ENCODE measurements at places on chromosomes 4 and X.

DNA sequence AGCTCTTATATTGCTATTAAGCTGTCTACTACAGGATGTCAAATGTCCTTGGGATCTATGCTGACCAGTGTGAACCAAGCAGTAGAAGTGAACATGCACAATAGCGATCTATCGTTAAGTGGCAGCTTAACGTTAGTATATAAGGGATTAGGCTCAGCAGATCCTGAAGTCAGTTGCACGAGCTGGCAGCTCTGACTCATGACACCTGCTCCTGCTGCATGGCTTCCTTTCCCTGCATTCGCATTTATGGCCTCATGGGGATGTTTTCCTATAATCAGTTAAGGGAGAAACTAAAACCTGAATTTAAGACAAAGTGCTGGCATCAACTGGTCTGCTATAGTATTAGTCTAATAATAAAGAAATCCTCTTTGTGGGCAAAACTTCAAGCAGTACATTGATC lies 12.7 kb upstream of the MCUB start:
- no peak for DNase-seq

- no peak for DNase-seq
Observed at GRCh38 chr4:187000281-187000680, 276.6 kb upstream of the FAT1 start.

DNA sequence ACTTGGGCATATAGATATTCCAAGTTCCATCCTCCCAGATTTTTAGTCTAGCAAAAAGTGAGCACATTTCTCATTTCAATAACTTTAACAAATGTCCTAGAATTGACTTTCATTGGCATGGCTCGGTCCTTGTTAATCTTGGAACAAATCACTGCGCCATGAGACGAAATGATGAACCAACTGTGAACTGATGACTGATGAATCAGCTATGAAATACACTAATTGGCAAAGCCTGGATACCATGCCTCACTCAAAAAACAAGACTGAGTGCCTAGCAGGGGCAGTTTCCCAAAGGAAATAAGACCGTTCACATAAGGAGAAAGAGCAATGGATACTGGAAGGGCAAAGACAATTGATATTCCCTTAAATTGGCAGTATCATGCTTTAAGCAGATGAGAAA lies 248.6 kb upstream of the VEGFC start:
- DNase-seq = no peak

- no peak for DNase-seq
Observed at GRCh38 chrX:143873343-143873742, 10.5 kb upstream of the UBE2NL start.

DNA sequence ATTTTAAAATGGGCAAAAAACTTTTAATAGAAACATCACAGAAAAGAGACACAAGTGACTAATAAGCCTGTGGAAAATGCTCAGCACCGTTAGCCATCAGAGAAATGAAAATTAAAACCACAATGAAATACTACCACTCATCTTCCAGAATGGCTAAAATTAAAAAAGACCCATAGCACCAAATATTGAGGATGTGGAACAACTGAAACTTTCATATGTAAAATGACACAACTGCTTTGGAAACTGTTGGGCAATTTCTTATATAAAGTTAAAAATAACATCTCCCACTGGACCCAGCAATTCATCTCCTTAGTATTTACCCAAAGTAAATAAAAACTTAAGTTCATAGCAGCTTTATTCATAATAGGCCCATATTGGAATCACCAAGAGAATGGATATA lies 94.2 kb downstream of the TENM3 start:
- no peak for DNase-seq

DNA sequence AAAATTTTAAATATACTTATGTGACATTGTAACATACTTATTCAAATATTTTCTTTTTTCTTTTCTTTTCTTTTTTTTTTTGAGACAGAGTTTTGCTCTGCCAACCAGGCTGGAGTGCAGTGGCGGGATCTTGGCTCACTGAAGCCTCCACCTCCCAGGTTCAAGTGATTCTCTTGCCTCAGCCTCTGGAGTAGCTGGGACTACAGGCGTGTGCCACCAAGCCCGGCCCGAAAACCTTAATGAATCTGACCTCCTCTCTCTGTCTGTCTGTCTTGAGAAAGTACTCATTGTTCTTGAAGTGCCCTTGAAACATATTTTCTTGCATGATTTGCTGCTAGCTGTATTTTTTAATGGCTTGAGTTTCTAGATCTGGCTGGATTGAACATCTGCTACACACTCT lies 136.8 kb downstream of the ANAPC4 start:
- DNase-seq = no peak

- no peak for DNase-seq
Observed at GRCh38 chr4:73520821-73521220, 39.3 kb downstream of the AFM start.

DNA sequence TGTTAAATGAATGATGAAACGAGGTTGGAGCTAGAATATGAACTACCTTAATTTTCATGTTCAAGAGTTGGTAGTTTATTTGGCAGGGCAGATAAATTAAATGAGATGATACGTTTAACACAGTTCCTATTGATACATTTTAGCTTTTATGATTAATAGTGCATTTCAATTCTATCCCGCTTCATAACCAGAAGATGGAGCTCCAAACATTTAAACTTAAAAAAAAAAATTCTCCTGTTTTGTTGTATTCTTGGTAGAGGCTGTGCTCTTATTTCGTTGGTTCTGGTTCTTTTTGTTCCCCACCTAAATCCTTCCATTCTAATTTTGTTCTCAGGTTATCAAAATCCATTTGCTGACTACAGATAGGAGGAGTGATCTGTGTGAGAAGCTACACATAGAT lies 71.8 kb upstream of the PTPN13 start:
- DNase-seq = no peak

DNA sequence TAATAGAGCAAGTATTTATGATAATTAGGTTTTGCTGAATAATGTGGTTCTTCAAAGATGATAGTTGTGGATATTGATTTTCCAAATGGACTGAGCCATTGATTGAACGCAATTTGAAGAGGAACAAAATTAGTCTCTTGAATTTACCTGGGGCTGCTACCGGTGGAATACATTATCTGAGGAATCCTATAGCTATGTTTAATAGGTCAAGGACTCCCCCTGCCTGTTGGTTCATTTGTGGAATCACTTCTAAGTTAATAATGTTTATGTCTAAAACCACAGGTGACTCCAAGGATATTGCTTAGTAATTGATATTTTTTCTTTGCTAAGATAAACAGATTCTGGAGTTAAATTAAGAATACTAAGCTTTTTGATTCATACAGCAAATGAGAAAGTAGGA lies 576.0 kb upstream of the PABPC4L start:
- DNase-seq = no peak

GRCh38 chrX:149476513-149476912 lies 28.6 kb downstream of the IDS start:
- DNase-seq = no peak

- no peak for DNase-seq
Observed at GRCh38 chr4:38235354-38235753, 275.2 kb downstream of the PTTG2 start.

DNA sequence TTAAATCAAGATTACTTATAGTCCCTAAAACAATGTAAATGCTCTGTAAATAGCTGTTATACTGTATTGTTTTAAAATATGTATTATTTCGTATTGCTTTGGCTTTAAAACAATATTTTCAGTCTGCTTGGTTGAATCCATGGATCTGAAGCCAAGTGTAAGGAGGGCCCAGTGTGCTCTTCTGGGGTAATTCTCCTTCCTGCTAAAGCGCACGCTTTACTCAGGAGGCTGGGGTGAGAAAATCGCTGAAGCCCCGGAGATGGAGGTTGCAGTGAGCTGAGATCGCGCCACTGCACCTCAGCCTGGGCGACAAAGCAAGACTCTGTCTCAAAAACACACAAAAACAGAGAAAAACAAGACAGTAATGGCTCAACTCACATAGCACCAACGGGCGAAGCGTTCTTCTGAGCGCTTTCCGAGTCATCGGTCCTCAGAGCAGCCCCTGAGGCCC lies 391 bp upstream of the IDUA start:
- DNase-seq = no peak

DNA sequence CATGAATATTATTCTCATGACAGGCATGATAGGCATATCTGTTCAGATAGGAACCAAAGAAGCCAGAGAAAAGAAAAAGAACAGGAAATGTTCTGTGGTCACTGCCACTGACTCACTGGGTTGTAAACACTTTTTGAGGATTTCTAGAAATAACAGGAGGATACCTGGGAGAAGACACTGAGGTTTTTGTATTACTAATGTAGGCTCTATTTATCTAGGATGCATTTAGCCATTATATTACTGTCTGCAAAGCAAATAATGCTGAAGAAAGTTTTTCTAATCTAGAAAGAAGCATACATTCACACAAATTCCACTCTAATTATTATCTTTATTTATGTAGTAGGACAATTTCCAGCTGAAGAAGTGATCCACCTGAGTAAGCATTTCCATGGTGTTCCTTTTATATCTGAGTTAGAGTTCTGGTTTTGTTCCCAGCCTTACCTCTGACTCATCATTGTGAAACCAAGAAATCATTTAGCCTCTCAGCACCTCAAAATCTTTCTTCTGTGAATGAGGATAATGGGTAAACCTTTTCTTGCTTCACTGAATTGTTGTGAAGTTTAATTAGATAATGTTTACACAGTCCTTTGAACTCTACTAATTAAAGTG lies 40.2 kb upstream of the EPGN start:
- DNase-seq = no peak

DNA sequence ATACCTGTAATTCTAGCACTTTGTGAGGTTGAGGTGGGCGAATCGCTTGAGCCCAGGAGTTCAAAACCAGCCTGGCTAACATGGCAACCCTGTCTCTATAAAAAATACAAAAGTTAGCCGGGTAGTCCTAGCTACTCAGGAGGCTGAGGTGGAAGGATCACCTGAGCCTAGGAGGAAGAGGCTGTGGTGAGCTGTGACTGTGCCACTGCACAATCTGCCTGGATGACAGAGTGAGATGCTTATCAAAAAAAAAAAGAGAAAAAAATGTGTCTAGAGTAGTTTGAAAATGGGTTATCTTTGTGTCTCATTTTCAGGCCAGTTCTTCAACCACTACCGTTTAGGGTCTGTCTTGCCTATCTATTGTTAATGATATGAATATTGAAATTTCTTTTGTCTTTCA lies 98.1 kb downstream of the EGF start:
- DNase-seq = no peak

DNA sequence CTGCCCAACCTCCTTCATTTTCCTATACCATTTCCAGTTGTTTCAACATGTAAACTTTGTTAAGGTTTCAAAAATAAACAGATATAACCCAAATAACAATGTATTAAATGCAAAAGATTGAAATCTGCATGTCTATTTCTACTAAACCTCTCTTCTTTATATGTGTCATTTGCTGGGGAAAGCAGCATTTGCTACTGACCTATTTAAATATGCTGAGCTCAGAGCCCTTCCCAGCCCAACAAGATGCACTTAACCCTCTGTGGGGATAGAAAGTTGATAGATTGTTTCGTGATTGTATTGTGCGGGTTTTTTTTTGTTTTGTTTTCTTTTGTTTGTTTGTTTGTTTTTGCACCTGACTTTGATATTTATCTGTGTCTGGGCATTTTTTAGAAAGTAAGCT lies 139.5 kb downstream of the UCHL1 start:
- DNase-seq = no peak

GRCh38 chr4:98546910-98547594 lies 111.4 kb downstream of the TSPAN5 start:
- DNase-seq = peak; percentile 52

- DNase-seq = no peak
Observed at GRCh38 chr4:107838861-107839565, 14.3 kb downstream of the SGMS2 start.

Measured in forelimb muscle (tissue), 1 donor.